ENCODE measurements at places on chromosomes 5 and 9.

- no peak for DNase-seq
Observed at GRCh38 chr5:3056866-3057265, 305.4 kb upstream of the IRX2 start.

GRCh38 chr9:14434158-14434504, 120.2 kb upstream of the NFIB start:
- DNase-seq, result no peak

DNA sequence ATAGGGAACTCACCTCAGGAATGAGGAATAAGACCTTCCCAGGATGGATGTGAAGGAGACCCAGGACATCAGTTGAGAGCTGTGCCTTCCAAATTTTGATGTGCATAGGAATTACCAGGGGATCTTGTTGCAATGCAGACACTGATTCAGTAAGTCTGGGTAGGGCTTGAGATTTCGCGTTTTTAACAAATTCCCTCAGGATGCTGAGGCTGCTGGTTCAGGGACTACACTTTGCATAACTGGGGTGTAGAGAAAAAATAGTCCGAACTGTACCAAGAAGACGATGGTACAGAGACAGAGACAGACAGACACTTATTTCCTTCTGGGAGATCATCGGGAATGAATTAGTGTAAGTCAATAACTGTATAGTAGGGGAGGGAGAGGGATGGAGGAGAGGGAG, 82.3 kb upstream of the FREM1 start:
- no peak for DNase-seq

- DNase-seq, result no peak
Observed at GRCh38 chr5:136200761-136201160, 7.8 kb upstream of the SMIM32 start.

- no peak for DNase-seq
Observed at GRCh38 chr9:10054456-10054855, 558.3 kb downstream of the PTPRD start.

- DNase-seq, result no peak
Observed at GRCh38 chr5:138890644-138891043, 15.5 kb upstream of the LRRTM2 start.

DNA sequence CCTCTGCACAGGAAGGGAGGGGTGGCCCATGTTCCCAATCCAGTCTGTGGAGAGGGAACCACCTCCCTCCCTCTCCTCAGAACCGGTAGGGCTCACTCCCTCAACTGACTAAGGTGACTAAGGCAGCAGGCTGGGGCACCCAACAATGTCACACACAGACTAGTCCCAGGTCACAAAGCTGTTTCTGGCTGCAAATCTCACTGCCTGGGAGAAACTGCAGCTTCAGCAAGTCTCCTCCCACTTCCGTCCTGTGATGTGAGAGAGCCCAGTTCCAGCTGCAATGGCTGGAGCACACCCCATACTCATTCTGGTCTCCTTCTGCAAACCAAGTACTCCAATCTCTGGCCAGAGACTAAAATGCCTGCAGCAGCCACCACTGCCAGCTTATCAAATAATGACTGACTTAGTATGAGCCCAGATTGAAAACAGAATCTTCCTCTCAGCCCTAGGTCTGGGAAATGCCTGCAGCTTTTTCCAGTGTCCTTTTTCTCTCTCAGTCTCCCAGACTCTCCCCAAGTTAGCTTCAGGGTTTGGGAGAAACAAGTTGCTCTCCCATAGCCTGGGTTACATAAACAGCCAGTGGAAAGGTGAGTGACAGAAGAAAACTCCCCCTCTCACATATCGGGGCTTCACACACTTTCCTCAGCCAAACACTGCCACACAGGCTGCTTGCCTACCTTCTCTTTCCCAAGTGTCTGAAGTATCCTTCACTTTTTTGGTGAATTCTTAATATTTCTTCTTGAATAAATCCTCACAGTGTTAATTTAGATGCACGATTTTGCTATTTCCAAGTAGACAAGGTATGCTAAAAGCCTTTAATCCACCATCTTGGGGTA, 247.4 kb upstream of the RASA1 start:
- no peak for DNase-seq

DNA sequence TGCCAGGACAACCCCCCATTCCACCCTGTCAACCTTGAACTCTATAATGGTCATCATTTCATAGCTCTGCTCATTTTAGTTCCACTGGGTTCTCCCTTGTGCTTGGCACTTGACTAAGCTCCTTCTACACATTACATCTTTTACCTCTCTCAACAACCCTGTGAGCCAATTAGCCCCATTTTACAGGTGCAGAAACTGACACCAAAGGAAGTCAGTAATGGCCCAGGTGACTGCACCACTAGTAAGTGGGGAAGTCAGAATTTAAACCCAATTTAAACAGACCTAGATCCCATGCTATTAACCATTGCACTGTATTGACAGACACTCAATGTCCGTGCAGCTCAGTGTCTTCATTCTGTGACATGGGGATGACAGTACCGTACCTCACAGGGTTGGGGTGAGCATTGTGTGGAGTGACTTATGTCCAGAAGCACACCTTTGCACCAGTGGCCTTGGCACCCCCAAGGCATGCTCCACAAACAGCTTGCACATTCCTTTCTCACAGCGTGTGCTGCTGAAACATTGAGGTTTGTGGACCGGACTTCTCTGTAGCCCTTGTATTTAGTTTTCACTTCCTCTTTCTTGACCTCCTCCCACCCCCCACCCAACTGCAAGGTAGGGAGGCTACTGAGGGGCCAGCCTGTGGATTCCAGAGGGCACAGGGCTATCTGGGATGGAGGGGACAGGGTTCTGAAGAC, 23.1 kb downstream of the IRF1 start:
- DNase-seq, result no peak

GRCh38 chr5:106397700-106398099, 1273.0 kb downstream of the EFNA5 start:
- no peak for DNase-seq

DNA sequence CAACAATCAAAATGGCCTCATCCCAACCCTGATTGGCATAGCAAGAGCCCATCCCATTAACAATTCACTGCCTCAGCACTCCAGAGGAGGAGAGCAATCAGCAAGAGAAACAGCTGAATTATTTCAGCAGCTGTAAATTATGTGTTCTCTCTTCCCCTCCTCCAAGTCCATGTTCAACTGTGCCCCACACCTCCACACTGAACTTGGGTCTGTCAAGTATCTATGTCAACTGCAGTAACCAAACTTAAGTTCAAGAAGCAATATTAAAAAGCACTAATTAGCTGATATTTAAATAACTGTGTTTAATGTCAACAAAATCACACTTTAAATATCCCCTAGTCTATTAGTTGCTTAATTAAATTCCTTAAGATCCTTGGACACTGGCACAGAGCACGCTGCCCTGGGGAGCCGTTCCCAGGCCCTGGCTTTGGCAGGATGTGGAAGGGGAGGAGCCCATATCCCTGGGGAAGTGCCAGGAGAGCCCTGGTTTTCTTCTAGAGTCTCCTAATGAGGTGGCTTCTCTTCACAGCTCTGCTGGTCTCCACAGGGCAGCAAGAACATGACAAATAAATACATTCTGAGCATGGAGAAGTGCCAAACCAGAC, 50.6 kb downstream of the SIL1 start:
- DNase-seq, result no peak

DNA sequence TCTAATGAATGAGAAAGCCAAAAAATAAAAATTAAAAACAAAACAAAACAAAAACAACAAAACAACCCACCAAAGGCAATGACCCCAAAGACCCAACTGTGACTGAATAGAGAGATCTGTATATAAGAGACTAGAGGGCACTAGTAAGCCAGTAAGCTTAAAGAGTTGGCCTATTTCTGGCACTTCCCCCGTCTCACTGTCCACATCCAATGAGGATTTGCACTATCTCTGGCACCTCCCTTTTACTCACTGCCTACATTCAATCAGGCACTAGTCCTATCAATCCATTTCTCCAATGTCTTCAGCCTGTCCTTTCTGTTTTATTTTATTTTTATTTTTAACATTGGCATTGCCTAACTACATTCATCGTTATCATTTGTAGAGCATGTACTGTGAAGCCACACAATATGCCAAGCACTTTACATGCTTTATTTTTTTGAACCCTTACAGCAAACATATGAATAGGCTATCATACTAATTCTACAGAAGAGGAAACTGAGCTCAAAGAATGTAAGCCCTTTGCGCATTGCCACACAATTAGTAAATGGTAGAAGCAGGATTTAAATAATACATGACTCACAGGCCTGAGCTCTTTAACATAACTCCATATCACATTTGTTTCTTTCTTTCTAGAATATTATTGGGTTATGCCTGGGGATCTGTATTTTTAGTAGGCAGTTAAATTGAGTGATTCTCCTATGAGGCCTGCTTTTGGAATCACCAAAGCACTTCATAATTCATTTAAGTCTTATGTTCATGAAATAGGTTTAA, 70.0 kb downstream of the C6 start:
- DNase-seq, result no peak

GRCh38 chr5:104512063-104512825, 949.7 kb upstream of the NUDT12 start:
- no peak for DNase-seq

DNA sequence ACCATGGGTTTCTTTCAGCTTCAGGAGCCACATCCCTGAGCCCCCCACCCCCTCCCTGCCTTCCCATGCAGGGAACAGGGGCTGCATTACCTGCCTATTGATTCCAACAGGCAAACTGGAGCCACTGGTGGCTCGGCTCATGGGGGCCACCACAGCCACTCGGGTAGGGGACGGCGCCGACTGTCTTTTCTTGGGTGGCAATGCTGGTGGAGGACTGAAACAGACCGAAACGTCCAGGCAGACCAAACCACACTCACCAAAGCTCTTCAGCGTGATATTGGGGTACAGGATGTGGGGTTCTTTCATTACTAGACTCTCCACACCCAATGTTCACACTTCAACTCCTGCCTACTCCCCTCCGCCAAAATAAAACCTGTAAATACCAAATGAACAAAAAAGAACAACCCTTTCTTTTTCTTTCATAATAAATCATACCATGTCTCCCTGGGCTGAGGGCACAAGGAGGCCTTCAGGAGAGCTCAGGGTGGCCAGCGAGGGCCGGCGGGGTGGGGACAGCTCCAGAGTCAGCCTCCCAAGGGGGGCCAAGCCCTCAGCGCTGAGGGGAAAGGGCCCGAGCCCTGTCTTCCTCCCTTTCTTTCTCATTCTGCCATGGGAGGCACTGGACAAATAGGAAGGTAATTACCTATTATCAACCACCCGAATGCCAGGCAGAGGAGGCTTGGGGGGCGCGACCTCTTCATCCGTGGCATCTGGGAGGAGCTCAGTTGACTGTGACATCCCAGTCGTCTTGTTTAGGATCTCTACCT, 83.3 kb downstream of the PRRT1B start:
- no peak for DNase-seq

DNA sequence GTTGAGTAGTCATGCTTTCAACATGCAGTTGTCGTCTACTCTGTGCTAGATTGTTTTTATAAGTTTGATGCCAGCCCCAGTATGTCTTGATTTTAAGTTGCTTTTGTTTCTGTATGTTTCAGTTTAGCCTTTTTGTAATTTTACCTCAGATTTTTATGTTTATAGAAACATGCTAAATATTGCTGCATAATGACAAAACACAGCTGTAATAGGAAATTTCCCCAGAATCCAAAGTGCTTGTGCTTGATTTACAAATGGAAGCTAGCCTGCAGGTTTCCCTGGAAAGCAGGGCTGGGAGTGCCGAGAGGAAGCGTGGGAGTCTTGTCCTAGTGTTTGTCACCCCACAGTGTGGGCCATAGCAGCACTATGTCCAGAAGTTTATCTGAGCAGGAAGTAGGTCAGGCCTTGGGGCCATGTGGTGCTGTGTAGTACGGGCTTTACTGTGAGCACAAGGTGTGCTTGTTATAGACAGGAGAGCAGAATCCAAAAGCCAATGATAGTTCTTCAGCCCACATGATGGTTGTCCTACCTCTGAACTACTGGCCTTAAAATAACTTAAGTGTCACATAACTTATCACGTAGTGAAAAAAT, 100.0 kb upstream of the NREP start:
- DNase-seq, result no peak

- no peak for DNase-seq
Observed at GRCh38 chr5:145855763-145856267, 17.0 kb downstream of the GRXCR2 start.

DNA sequence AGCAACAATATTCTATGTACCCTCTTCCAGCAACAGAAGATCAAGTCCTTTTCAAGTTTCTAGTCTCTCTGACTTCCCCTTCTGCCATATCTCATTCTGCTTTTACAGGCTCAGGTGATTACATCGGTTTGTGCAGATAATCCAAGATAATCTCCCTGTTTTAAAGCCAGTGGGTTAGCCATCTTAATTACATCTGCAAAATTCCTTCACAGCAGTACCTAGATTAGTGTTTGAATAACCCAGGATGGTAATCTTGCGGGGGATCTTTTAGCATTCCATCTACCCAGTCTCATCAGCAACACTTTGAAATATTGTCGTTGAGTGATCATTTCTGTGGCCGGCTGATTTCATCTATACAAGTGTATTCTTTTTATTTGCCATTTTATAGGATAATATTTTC, 130.2 kb downstream of the GHR start:
- no peak for DNase-seq

DNA sequence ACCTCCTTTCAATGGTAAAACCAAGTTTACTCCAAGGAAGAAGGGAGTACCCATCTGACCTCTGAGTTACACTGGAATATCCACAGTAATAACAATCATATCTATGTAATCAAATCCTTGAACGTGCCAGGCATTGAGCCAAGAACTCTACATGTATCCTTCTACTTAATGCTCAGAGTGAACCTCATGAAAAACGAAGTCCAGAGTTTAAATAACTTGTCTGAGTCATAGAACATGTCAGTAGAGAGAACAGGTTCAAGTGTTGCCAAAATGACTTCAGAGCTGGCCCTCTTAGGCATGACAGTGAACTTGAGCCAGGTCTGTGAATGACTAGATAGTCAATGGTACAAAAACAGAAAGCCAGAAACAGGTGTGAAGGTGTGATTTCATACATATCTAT, 164.1 kb upstream of the ZNF618 start:
- no peak for DNase-seq

DNA sequence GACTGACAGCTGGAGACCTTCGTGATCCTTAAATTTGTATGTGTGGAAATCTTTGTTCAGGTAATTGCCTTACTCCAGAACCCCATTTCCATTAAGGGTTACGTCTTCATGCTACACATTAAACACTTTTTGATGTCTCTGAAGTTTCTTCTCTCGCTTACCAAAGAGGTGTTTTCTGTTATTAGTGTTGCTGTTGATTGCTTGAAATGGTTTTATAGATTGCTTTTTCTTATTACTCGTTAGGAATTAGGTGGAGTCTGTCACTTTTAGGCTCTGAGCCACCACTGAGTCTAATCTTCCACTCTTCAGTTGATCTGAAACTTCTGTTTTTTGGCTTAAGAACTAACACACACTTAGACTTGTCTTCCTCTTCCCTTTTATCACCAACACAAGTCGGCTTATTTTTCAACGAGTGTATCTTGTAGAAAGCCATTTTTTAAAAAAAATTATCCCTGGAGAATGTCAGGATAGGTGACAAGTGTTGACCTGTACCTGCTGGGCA, 62.2 kb upstream of the PPARGC1B start:
- DNase-seq, result no peak

DNA sequence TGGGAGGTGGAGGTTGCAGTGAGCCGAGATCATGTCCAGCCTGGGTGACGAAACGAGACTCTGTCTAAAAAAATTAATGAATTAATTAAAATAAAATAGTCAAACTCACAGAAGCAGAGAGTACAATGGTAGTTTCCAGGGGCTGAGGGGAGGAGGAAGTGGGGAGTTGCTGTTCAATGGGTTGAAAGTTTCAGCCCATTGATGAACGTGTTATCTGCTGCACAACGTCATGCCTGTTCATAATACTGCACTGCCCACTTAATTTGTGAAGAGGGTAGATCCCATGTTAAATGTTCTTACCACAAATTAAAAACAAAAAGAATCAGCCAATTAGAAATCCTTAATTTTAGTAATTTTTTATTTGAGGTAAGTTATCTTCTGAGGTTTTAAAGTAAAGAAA, 16.4 kb upstream of the RUFY1 start:
- DNase-seq, result no peak

Data from D721Med (cell line).